ENCODE measurements at places on chromosomes 7 and 10.

GRCh38 chr7:155278921-155279320, 18.8 kb upstream of the INSIG1 start:
- DNase-seq, result no peak

DNA sequence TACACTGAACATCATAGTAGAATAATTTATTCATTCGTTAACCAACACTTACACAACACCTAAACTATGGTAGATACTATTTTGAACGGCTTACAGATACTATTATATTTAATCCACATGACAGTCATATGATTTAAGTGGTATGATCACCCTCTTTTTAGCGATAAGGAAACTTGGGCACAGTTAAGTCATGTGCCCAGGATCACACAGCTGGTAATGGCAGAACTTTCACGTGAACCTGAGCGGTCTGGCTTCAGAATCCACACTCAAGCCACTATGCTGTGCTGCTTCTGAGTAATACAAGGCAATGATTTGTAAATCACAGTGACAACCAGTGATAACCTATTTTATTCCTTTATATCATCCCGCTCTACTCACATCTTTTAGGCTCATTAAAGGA, 99.1 kb downstream of the CELF2 start:
- no peak for DNase-seq

- DNase-seq, result no peak
Observed at GRCh38 chr7:84950836-84951235, 236.0 kb downstream of the SEMA3D start.

- no peak for DNase-seq
Observed at GRCh38 chr10:60207894-60208293, 181.8 kb downstream of the ANK3 start.

- no peak for DNase-seq
Observed at GRCh38 chr7:108528183-108528712, 2.3 kb upstream of the PNPLA8 start.

DNA sequence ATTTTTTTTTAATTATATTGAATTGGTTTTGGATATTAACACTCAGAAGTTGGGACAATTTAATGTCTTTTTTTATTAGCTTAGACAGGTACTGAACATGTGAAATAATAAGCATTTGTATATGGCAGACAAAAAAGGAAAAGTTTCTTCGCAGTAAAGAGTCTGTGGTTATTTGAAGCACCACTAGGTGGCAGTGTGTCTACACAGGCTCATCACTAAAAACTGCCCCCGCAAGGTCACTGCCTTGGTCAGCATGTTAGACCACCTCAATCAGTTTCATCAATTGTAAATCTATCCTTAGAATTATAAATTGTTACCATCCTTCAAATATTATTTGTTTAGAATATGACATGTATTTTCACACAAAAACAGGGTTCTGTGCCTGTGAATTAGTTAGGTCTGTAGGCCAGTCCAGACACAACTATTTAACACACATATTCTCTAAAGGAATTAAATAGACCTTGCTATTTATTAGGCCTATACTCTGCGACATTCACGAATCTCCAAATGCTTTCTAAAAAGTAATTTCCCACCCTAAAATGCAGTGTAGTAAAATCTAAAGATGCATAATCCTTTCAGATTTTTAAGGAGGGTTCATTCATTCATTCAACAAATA, 17.0 kb downstream of the PNLIPRP3 start:
- peak; percentile 21 for DNase-seq

GRCh38 chr10:43809211-43809930, 160.7 kb upstream of the ZNF32 start:
- DNase-seq, result no peak

- no peak for DNase-seq
Observed at GRCh38 chr10:14429043-14429700, 98.4 kb upstream of the FRMD4A start.

- no peak for DNase-seq
Observed at GRCh38 chr7:2612445-2613097, 19.2 kb upstream of the TTYH3 start.

GRCh38 chr7:71723859-71724258, 591.9 kb downstream of the GALNT17 start:
- no peak for DNase-seq

GRCh38 chr10:118139321-118139720, 92.6 kb upstream of the RAB11FIP2 start:
- no peak for DNase-seq

DNA sequence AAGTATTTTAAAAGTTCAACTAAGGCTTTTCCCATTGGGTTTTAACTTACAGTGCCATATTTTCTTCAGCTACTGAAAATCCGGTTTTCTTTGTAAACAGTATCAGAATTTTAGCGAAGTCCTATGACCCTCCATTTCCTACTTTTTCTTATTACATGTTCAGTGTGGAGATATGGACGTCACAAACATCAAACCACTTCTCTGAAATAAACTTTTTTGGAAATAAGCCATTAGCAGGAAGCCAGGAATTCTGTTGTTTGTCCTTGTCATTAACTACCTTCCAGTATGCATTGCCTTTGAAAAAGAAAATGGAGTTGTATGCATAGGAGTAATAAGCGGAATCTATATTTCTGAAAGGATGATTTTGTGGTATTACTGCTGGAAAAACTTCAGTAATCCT, 9.1 kb downstream of the MMP21 start:
- DNase-seq, result no peak

GRCh38 chr7:1065585-1066241, 21.4 kb downstream of the GPR146 start:
- peak; percentile 78 for DNase-seq

- peak; percentile 49 for DNase-seq
Observed at GRCh38 chr7:15821484-15822427, 135.3 kb upstream of the MEOX2 start.

DNA sequence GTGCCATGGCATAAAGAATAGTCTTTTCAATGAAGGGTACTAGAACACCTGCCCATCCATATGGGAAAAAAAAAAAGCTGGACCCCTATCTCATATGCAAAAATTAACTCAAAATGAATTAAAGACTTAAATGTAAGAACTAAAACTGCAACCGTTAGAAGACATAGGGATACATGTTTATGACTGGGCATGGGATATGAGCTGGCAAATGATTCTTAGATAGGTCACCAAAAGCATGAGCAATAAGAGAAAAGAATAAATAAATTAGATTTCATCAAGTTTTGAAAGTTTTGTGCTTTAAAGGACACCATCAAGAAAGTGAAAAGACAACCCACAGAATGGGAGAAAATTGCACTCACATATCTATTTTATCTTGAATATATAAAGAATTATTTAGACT, 222.0 kb downstream of the ADK start:
- DNase-seq, result no peak

DNA sequence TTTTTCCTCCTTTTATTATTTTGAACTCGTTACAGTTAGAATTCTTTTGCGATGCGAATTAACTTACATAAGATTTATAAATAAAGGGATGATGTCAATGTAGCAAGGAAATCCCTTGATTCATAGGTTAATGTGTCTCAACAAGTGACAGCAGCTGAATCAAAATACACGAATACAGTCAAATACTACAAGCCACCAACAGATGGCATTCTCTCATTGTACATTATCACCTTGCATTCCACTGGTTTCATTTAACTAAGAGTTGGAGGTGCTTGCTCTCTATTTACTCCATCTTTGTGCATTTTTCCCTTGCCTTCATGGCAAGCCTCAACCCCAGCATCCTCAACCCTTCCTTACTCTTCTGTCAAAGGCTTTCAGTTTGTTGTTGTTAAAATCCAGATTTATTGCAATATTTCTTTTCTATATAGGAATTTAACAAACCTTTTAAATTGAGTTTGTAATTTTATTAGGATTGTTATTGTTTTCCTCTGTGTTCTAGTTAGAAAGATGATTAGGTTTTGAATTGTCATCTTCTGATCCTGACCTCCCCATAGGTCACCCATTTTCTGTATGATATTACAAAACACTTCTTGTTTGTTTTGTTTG, 78.3 kb downstream of the SLC25A40 start:
- peak; percentile 51 for DNase-seq

- DNase-seq, result peak; percentile 1
Observed at GRCh38 chr7:68461430-68461829, 1136.8 kb upstream of the AUTS2 start.

- DNase-seq, result no peak
Observed at GRCh38 chr10:7035126-7035761, 375.6 kb downstream of the SFMBT2 start.

DNA sequence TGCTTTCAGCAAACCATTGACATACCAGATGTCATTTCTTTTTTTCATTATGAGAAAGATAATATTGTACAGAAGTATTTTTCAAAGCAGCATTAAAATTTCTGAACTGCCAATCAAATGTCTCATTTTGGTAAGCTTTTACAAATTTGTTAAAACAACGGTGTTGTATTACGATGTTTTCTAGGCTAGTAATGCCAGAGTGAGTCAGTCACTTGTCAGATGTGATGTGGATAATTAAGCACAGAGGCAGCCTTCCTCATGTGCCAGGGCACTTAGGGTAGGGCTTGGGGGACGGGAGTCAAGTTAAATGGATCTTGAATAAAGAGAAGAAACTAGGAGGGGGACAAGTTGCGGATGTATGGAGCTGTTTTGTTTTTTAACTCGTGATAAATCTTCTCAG, 10.1 kb downstream of the PSTK start:
- DNase-seq, result no peak

GRCh38 chr7:30908681-30909080, 3.0 kb upstream of the AQP1 start:
- no peak for DNase-seq

DNA sequence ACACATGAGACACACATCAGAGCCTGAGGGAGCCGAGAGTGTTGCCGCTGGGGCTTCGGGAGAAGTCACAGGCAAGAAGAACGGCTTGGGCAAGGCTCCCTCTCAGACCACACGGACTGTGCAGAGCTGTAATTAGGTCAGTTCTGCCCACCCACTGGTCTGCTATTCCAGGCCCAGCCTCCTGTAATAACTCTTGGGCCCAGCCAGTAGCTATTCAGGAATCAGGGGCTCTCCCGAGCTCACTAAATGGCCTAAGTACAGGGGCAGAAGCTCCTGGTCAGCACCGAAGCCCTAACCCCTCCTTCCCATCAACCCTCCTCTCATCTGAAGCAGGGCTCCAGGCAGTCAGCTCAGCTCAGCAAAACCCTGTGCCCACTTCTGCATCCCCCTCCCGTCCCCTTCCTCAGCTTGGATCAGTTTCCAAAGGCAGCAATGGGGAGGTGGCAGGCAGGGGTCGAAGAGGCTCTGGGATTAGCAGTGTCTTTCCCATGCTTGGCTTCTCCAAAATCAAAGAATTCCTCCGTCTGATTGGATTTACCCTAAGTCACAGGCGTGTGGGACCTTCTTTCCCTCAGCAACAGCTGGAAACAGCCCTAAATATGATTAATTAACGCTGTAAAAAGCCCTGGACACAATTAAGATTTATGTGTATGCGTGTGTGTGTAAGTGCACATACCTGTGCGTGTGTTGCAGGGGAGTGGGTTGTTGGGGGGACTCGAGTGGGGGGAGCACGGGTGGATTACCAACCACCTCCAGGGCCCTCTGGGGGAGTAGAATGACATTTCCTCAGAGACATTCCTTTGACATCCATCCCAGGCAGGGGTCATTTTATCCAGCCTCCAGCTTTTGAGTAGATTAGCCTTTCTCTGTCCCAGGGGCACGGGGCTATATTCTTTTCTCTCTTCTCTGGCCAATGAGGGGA, 48.4 kb upstream of the BTRC start:
- DNase-seq, result peak; percentile 77

DNA sequence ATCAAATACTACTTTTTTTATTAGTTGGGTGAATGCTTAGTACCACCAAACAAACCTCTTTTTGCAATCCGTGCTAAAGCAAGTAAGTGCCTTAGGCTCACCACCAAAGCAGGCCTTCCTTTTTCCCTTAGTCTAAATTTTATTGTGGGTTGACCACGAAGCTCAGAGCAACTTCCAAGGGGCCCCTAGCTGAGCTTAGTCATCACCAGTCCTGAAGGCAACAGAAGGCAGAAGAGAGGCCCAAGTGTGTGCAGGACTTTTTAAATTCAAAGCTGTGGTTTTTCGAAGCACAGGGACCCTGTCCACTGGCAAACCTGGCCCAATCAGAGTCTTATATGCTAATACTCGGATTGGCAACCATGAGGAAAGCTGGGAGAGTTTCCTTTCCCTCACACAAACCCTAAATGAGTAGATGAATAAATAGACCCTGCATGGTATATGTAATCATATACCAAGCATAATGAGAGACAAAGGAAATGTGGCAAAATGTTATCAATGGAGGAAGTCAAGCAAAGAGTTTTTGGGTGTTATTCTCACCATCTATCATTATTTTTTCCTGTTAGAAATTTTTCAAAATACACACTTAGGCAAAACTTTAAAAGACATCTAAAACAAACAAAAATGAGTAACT, 453.2 kb upstream of the GALNT17 start:
- peak; percentile 39 for DNase-seq

DNA sequence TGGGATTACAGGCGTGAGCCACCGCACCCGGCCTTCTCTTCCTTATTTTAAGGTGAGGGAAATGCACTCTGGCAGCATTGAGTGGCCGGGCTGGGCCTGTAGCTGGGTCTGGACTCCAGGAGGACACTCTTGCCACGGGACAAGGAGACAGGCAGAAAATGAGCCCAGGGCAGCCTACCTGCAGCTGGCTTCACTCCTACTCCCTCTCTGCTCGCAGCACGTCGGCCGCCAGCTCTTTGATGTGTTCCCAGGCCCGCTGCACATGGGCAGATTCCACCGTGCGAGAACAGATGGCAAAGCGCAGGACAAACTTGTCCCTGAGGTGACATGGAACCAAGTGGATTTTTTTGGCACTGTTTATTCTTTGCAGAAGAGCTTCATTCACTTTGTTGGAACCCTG, 12.9 kb upstream of the FIGNL1 start:
- no peak for DNase-seq

- DNase-seq, result no peak
Observed at GRCh38 chr10:29951441-29951931, 107.9 kb downstream of the JCAD start.

GRCh38 chr10:100829097-100829870, 83.5 kb upstream of the SLF2 start:
- DNase-seq, result no peak

DNA sequence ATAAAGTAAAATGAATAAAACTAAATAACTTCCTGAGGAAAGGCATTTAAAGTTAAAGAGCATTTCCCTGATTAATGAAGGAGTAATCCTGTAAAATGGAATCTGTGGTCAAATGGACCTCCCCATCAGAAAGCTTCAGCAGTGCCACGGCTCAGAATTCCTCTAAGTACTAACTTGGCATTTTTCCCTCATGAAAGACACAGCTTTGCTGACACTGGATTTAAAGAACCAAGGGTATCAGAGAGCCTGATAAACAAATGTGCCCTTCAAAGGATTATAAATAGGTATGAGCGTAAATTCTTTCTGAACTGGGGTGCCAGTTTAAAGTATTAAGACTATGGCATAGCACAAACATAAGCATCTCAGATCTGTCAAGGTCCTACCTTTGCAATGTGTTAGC, 24.2 kb upstream of the RNF148 start:
- DNase-seq, result no peak

DNA sequence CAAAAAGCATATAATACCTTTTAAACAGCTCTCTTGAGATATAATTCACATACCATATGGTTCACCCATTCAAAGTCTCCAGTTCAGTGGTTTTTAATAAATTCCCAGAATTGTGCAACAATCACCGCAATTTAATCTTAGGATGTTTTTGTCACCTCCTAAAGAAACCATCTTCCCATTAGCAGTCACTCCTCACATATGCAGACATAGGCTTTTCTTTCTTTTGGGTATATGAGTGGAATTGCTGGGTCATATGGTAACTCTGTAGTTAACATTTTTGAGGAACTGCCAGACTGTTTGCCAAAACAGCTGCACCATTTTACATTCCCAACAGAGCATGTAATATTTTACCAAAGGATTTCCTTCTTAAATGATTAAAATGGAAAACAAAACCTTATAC, 57.0 kb downstream of the CC2D2B start:
- DNase-seq, result no peak
